ENCODE measurements at places on chromosomes 4 and X.
A peak's percentile ranks its signal among the peaks of the same experiment; 100 is the strongest.

GRCh38 chr4:30724247-30724646 is 4.1 kb downstream of the PCDH7 start:
- DNase-seq, result no peak

DNA sequence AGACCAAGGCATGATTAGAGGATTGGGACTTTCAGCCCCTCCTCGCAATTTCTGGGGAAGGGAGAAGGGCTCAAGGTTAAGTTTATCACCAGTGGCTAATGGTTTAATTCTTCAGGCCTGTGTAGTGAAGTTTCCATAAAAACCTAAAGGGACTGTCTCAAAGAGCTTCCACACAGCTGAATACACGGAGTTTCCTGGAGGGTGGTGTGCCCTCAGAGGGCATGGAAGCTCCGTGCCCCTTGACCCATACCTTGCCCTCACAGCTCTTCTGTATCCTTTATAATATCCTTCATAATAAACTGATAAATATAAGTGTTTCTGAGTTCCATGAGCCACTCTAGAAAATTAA is 66.6 kb upstream of the DDX60 start:
- no peak for DNase-seq

GRCh38 chrX:40132751-40133150 is 35.0 kb upstream of the BCOR start:
- peak; percentile 60 for DNase-seq

DNA sequence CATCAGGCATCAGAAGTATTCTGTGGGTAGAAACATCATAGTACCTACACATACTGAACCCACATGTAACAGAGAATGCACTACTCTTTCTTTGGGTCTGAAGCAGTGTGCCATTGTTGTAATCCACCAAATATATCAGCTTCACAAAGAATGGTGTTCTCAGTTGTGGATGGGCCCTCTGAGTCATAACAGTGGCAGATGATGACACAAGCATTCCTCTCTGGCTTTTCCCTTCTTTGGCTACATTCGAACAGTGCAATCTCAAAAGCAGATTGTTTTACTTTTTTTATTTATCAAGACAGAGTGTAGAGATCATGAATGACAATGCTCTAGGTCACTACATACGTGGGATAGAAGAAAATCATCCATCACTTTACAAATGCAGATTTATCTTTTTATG is 247.2 kb upstream of the EPHA5 start:
- peak; percentile 47 for DNase-seq

GRCh38 chr4:11138964-11139363 is 289.7 kb downstream of the HS3ST1 start:
- DNase-seq, result no peak

- DNase-seq, result no peak
Measured at GRCh38 chr4:47561331-47561730, 76.3 kb downstream of the ATP10D start.

DNA sequence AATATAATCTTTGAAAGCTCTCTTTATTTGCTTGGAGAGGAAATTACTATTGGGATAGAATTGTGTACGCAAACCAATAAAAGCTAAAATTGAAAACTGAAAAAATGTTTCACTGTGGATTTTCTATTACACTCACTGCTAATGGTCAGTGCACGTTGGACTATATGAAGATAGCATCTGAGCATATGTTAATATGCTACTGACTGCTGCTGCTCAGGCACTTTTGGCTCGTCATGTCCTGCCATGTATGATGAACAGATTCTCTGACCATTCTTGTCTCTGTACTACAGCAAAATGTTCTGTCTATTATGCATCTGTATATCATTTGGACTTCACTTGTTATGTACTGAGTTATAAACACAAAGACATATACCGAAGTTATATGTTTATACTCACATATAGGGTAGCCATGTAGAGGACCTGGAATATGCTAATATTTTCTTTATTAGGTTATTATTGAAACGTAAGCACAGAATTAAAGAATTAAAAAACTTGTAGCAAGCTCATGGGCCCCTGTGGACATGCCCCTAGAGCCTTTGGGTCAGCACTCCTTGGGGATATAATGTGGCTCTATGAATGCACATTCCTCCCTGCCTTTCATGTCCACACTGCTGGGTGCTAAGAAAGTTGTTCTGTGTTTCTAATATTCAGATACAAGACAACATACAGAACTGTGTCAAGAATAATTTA is 120.8 kb downstream of the ANK2 start:
- no peak for DNase-seq

DNA sequence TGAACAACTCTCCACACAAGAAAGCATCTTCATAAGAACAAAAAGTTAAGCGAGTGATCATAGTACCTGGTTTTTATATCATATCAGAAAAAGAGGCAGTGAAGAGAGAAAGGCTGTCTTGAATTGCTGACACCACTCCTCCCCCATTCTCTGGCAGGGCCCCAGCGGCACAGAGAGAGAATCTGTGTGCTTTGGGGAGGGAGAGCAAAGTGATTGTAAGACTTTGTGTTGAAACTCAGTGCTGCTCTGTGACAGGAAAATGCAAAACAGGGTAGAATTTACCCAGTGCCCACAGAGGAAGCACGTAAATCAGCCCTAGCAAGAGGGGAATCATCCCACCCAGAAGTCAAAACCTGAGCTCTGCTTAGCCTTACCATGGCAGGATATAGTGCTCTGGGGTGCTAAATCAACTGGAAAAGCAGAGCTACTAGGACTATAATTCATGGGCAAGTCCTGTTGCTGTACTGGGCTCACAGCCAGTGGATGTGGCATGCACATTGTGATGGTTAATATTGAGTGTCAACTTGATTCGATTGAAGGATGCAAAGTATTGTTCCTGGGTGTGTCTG is 174.6 kb downstream of the PRR32 start:
- DNase-seq, result no peak

DNA sequence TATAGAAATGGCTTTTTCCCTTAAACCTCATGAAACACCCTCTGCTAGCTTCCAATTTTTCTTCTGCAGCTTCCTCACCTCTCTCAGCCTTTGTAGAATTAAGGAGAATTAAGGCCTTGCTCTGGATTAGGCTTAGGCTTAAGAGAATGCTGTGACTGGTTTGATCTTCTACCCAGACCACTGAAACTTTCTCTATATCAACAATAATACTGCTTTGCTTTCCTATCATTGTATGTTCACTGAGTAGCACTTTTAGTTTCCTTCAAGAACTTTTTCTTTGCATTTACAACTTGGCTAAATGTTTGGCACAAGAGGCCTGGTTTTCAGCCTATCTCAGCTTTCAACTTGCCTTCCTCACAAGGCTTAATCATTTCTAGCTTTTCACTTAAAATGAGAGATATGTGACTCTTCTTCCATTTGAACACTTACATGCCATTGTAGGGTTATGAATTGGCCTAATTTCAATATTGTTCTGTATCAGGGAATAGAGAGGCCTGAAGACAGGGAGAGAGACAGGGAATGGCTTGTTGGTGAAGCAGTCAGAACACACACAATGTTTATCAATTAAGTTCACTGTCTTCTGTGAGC is 28.2 kb downstream of the TMEM154 start:
- no peak for DNase-seq

DNA sequence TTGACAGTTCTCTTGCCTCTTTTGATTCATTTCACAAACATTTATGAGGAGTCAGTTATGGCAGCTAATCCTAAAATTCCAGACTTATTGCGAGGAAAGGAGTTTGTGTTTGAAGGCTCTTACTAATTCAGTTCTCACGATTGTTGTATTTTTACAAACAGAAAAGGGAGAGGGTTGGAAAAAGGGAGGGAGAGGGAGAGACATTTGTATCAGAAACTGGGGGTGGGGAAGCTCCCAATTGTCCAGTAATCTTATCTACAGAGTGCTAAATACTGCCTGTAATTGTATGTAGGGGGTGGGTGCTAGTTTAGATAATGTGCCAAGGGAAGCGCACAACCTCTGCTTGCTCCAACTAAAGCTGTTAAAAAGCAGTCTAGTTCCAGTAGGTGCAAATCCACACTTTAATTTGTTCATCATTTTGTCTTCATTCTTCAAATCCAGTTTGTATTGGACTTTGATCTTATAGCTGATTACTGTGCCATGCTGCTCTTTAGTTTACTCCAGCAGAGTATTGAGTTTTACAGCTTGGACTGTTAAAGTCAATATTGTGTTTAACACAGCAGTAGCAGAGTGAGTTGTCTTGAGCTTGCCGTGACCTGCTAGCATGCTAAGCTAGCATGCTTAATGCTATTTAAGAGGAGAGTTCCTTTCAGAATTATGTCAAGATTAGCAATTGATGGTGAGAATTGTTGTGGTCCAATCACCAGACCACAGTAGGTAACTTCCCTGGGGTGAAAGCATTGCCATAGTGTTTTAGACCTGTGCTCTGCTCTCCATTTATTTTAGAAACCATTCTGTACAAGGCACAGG is 13.9 kb downstream of the FNIP2 start:
- peak; percentile 38 for DNase-seq

DNA sequence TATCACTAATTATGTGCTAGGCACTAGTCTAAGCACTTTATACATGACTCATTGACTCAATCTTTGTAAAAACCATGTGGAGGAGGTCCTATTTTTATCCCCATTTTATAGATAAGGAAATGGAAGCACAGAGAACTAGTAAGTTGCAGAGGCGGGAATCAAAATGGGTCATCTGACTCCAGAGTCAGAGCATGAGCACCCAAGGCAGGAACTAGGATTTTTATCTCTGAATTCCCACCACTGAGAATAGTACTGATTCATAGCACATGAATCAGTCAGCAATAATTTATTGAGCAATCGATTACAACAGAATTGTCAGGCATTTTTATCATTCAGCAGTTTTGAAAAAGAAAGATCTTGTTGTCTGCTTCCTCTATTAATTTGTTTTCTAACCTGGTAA is 19.3 kb downstream of the SCARB2 start:
- peak; percentile 92 for DNase-seq

GRCh38 chr4:113471146-113471860 is 290.2 kb downstream of the CAMK2D start:
- no peak for DNase-seq

GRCh38 chr4:142095886-142096605 is 459.7 kb downstream of the IL15 start:
- peak; percentile 98 for DNase-seq

GRCh38 chr4:55181010-55182005 is 55.9 kb upstream of the KDR start:
- peak; percentile 24 for DNase-seq

DNA sequence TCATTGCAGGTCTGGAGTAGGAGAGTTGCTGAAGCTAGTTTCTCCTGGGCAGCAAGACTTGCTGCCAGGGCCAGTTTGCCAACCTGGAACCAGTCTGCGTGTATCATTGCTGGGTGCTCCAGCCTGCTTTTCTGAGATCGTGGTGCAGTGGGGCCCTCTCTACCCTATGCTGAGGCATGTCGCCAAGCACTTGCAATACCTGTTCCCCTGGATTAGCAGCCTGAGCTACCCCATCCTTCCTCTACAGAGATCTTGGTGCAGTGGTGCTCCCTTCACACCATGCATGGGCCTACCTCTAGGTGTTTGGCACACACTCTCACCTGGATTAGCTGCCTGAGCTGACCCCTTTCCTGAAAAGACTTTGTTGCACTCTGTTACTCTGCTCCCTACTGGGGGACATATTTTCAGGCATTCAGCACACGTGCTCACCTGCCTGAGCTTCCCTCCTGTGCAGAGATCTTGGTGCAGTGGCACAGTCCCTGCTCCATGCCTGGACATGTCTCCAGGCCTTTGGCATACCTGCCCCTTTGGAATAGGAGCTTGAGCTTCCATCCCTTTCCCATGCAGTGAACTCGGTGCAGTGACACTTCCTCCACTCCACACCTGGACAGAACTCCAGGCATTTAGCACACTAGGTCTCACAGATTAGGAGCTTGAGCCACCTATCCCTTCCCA is 133.7 kb upstream of the CXCL13 start:
- no peak for DNase-seq

GRCh38 chr4:165009493-165010227 is 22.1 kb upstream of the TRIM60 start:
- no peak for DNase-seq

DNA sequence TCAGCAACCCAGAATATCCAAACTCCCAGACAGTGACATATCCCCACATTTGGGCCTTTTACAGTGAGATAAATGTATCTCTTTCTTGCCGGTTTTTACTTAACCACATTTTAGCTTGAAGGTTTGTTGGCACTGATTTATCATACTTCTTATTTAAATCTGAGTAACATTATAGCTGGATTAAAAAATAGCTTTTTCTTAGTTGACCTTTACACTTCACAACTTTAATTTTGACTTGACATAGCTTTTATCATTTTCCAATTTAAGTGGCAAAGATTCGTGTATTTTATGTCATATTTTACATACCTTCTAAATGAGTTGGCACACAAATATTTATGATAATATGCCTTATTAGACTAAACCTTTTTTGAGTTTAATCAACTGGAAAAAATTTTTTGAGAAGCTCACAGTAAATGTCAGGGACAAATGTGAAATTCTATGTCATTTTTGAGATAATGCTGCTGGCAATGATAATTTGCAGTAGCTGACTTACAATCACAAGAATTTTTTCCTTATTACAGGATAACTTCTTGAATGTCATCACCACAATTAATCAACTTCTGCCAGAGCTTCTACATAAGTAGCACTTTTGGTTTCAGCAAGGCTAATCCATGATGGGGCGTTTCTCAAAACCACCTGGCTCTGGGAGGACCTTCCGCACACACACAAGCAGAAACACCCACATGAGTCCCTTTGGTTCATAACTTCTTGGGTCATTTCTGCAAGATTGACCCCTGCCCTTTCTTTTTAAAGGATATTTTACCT is 80.3 kb downstream of the SYTL5 start:
- DNase-seq, result peak; percentile 36

DNA sequence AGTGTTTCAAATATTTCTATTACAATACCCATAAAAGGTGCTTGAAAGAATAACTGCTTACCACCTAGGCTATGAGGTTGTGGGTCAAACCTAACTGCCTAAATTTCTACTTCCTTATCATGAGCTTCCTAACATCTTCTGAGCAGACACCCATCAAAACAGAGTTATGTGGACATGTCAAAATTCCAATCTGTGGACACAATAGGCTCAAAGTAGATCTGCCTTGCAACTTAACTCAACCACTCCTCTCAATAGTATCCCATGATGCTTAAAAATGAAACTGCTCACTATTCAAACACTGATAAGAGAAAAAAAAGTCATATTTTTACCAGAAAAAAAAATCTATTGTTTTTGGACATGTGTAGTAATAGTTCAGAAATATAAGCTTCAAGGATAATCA is 462.7 kb downstream of the INPP4B start:
- no peak for DNase-seq

GRCh38 chr4:168082379-168082778 is 10.0 kb upstream of the ANXA10 start:
- DNase-seq, result no peak

- DNase-seq, result no peak
Measured at GRCh38 chrX:87736576-87736975, 219.0 kb downstream of the KLHL4 start.

DNA sequence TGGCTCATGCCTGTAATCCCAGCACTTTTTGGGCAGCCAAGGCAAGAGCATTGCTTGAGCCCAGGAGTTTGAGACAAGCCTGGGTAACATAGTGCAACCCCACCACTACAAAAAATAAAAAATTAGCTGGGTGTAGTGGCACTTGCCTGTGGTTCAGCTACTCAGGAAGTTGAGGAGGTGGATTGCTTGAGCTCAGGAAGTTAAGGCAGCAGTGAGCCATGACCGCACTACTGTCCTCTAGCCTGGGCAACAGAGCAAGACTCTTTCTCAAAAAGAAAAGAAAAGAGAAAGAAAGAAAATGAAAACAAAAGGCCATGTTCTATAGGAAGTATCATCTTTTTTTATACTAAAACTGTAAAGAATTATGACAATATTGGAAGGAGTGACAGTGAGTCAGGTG is 38.5 kb downstream of the NEK1 start:
- no peak for DNase-seq

- DNase-seq, result no peak
Measured at GRCh38 chrX:17005712-17006368, 59.4 kb downstream of the REPS2 start.
